ENCODE measurements at places on chromosomes 12 and 14.
A peak's percentile ranks its signal among the peaks of the same experiment; 100 is the strongest.

DNA sequence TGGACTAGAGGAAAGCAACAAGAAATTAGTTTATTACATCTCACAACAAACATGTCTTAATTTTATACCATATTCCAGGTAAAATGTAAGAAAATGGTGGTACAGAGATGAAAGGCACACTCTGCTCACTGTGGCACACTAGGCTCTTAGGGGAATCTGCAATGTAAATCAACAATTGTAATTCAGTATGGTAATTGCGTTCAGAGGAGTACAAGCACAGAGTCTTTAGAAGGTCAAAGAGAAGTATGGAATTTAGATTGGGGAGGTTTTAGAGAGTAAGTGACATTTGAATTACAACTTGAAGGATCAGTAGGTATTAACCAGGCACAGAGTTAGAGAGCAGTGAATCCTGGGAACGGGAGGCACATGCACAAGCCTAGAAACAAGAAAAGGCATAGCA is 694.0 kb upstream of the USP15 start:
- DNase-seq = no peak

DNA sequence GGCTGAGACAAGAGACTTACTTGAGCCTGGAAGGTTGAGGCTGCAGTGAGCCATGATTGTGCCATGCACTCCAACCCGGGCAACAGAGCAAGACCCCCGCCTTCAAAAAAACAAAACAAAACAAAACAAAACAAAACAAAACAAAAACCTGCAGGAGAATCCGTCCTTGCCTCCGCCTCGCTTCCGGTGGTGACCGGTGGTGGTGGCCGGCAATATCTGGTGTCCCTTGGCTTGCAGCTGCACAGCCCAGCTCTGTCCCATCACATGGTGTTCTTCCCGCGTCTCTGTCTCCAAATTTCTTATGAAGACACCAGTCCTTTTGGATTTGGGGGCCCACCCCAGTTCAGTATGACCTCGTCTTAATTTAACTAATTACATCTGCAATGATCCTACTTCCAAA is 10.0 kb downstream of the SMIM41 start:
- no peak for DNase-seq

- no peak for DNase-seq
Measured at GRCh38 chr14:51845811-51846210, 14.6 kb upstream of the GNG2 start.

- DNase-seq = peak; percentile 19
Measured at GRCh38 chr12:58443273-58443980, 476.9 kb downstream of the LRIG3 start.

- DNase-seq = no peak
Measured at GRCh38 chr14:44640416-44640815, 133.3 kb upstream of the FSCB start.

DNA sequence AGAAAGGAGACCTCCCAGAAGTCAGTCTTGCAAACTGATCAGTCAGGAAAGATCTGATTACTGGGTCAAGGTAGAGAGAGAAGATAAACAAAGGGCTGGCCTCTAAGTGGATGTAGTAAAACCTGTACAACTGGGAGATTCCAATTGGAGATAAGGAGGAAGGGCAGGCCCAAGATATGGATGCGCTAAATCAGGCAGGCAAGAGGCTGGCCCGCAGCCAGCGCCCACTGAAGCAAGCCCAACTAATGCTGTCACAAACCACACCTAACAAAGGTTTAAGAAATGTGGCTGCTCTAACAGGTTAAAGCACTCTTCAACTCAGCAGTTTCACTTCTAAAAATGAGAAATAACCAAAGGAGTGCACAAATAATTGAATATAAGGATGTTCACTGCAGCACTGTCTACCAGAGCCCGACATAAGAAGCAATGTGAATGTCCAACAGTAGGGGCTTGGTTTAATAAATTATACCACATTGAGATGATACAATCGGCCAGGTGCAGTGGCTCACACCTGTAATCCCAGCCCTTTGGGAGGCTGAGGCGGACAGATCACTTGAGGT is 4.7 kb downstream of the GLTP start:
- DNase-seq = no peak

DNA sequence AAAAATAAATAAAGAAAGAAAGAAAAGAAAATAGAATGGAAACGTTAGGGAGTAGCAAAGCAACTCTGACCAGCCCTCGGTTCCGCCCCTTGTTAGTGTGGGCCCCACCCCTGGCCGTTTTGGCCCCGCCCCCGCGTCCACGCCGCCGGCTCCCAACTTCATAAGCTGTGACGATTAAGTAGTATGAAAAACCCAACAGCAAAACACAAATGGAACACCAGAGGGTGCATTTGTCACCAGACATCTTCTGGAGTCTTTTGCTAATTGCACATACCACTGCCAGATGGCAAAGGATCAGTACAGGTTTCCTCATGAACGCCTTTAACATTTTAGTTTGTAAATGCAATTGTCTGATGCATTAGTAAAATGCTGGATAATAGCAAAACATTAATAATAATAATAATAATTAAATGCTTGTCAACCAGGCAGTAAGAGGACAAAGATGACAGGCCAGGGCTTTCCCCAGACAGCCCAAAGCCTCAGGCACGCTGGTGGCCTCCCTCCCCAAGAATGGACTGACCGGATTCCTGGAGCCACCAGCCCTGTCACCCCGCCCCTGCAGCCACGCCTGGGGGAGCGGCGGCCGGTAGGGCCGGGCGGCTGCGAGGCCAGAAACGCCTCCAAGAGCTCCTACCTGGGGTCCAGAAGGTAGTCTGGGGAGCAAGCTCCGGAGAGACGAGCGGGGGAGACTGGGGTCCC is 23.6 kb downstream of the HSP90AA1 start:
- peak; percentile 88 for DNase-seq

DNA sequence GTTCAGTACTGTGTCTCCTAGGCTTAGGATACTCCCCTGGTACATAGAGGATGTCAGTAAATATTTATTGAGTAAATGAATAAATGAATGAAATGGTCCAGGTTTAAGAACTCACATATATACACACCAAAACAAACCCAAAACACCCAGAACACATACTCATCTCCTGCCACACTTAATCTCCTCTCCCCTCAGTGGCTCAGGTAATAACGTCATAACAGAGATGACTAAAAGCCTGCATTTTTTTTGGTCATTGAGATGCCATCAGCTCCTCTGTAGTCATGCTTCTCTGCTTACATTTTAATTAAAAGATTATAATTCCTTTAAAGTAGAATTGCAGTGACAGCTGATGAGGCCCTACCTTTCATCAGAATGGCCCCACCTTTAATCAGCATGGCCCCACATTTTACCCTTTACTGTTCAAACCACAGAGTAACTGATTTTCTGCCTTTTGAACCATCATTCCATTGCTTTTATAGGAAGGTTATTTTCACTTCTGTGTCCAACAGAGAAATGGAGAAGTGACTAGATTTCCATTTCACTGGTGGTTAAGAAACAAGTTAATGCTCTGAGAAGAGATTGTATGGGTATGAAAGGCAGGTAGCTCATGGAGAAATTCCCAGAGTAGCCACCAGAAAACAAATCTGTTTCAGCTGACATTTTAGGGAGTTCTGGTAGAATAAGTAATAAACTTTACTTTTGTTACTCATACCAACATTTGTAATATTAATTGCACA is 193.4 kb upstream of the ATP2B1 start:
- no peak for DNase-seq

DNA sequence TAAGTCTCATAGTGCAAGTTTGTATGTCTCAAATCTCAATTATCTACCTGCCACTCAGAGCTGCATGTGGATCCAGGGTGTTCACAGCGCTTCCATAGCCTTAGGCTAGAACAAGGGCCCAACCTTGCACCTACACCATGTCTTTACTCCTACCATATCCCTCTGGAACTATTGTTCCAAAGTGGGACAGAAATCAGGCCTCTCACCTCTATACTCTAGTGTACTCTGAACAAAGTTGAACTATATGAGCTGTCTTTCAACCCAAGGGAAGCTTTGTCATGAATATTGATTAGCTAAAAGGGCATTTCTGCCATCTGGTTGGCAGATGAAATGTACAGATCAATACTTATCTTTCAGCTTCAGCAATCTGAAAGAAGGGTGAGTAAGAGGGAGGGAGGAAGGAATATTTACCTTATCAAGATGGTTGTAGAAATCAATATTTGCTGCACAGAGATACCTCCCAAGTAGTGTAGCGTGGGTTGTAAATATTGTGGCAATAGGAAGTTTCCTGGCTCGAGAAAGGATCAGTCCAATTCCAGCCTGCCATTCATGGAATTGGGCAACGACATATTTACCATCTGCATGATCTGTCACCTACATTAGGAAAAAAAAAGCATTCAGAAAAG is 30.8 kb downstream of the GYS2 start:
- no peak for DNase-seq

DNA sequence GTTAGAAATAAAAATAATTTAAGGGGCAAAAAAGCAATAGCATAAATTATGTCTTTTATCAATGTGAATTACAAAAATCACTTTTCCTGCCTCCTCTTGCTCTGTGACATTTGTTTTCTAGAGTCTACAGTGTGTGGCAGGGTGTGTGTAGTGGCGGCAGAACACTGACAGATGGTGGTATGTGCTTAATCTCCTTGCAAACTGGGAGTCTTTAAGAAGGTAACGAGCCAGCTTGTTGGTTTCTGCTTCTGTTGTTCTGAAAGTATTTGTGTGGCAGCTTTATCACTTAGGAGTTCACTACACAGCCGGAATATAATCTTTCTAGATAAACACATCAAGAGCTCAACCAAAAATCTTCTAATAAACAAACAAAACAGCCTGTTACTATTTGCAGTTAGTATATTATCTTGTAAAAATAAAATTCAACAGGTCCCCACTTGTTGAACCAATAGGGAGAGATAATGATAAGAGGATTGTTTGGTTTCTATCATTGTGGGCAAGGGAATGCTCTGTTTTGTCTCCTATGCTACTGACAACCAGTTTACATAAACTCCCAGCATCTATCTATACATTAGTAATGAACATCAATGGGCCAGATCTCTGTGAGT is 13.0 kb downstream of the CDKL1 start:
- DNase-seq = no peak

DNA sequence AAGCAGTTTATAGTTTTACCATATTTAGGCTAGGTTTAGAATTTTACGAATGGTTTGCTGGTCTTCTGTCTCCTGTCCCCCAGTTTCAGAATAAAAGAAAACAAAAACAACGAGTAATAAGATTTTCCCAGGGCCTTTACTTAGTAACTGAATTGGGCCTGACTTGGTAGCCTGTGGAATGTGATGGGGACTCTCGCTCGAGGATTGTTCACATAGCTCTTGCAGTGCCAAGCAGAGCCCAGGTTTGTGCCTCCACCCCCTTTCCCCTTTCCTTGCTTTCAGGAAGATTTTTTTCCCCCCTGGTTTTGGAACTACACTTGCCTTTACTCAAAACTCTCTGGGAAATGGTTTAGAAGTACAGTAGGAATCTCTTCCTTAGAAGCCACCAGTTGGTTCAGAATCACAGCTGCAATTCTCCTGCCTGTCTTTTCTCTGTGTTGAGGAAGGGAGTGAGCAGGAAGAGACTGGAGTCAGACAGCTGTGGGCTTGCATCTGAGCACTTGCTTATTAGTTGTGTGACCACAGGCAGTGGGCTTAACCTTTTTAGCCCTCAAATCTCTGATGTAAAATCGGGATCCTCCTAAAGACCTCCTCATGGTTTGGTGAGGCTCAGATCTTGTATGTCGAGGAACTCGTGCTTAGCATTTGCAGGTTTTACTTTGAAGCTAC is 501.2 kb downstream of the PCNX1 start:
- no peak for DNase-seq

- DNase-seq = no peak
Measured at GRCh38 chr14:77032491-77032843, 4.0 kb upstream of the IRF2BPL start.

- peak; percentile 72 for DNase-seq
Measured at GRCh38 chr14:103562429-103563225, at the start of the genes BAG5 and COA8. TSS of gene BAG5 (minus strand) at chr14:103562657. CDS start at chr14:103561164, 1,493 bp downstream. TSS of gene COA8 (plus strand) at chr14:103562960. CDS start at chr14:103563002, 42 bp downstream.

GRCh38 chr12:122137229-122137628 is 36.8 kb downstream of the IL31 start:
- no peak for DNase-seq

DNA sequence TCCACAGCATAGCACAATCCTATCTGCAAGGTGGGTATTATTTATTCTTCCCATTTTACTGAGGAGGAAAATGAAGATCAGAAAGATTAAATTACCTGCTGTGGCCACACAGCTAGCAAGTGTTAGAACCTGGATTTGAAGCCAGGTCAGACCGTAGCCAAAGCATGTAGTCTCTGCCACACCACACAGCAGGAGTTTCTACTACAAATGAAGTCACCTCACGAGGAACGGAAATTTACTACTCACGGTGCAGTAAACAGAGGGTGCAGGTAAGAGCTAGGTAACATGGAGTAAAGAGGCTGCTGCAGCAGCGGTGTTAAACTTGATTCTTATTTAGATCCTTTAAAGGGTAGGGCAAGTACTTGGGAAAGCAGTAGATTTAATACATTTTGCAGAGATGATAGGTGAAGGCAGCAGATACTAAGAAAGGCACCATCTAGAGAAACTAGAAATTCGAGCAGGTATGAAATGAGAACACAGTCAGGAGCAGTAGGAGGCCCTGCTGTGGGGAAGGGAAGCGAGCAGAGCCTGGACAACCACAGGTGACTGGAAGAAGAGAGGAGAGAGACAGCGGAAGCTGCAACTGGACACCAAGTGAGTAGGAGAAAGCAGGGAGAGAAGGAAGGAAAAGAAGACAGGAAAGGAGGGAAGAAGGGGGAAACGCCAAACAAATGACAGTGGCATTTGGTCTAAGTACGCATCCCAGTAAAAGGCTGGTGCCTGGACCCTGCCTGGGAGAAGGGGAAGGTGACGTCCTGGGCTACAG is 21.5 kb downstream of the SPTB start:
- no peak for DNase-seq

- DNase-seq = no peak
Measured at GRCh38 chr14:54568821-54569595, 2.1 kb downstream of the SAMD4A start.

DNA sequence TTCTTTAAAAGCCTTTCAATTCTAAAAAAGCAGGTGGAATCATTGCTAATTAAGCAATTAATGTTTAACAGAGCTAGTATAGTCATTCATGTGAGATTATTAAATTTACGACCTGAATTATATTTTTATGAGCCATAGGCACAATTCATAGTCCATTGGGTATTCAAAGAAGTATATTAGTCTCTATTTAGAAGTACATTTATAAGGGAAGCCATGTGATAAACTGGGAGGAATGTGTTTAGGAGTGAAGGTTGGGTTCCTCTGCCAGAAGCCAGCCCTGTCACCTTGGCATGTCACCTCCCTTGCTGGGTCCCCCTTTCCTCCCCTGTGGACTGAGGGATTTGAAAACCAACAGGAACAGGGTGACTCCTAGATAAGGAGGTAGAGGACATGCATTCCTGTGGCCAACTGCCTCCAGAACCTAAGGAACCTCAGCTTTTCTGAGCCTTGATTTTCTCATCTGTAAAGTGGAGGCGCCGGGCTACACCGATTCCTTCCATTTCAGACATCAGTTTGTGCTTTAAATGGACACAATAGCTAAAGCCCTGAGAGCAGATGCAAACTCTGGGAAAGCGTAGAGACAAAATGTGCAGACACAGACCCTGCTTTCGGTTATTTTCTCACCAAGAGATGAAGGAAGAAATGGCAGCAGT is 5.4 kb upstream of the KRT2 start:
- DNase-seq = no peak

- DNase-seq = no peak
Measured at GRCh38 chr14:23056145-23056955, 970 bp downstream of the CDH24 start.

Data from kidney capillary endothelial cell (primary cell).